Fibroblast of villous mesenchyme (primary cell): ENCODE measurements at places on chromosomes 4 and X. TPM values are rescaled to one million over a fixed set of nuclear protein-coding genes. Genes with fewer than 3 reads are reported as not detected.

The RHOXF2B gene
- total RNA-seq: not detected in 2 replicates

The XG gene
- 0.97 and 4.7 TPM in 2 replicates for total RNA-seq

The PPP1R3F gene
- 5.2 and 5.6 TPM in 2 replicates for total RNA-seq

The SH3D19 gene
- 43.5 and 46.6 TPM in 2 replicates for total RNA-seq

The BMPR1B gene
- 2.3 and 4.3 TPM in 2 replicates for total RNA-seq

DNA sequence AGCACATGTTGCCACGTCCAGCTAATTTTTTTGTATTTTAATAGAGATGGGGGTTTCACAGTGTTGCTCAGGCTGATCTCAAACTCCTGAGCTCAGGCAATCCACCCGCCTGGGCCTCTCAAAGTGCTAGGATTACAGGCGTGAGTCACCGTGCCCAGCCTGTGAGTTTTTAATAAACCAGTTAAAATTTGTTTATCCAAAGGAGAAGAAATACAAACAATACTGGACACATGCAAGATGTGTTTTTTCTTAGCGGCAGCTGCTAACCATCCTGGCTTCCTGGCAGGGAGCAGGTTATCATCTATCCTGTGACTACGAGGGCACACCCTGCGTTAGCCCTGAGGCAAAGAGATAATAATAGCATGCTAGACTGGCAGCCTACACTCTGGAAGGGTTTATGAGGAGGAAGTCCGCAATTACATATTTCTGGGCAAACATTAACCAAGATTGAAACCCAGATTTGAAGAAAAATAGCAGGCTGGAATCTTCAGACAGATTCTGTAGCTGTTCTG is 191.4 kb downstream of the SPRY1 start:
- peak; percentile 99 for DNase-seq

DNA sequence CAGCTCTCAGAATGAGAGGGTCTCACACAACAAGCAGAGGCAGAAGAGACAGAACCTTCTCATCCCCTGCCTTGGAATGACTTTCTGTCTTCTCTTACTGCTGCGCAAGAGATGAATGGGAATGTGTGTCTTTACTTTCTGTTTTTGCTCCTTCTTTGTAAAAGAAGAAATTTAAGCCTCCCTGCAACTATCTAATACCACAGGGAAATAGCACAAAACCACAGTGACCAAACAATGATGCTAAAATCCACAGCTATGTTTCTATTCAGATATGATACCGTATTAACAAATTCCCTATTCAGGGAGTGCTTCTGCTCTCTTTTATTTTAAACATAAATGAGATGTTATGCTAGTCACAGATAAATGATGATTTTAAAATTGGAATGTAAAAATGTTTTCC is 173.8 kb upstream of the RAI2 start:
- DNase-seq: no peak

- peak; percentile 60 for DNase-seq
Measured at GRCh38 chr4:176762661-176763308, 29.9 kb downstream of the VEGFC start.

DNA sequence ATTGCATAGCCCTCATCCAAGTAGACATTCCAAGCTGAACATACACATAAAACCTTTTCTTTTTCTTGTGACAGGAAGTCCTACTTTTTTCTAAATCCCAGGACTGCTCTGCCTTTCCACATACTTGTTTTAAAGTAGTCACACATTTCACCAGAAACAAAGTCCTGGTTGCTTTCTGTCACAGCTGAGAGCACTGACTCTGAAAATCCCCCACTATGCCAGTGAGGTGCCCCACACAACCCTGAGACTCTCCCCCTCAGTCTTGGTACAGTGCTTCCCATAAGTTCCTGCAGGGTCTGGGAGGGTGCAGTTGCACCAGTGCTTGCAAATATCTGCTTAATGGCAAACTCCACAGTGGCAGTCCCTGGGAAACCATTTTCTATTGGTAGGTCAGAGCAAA is 84.2 kb downstream of the DCHS2 start:
- no peak for DNase-seq

GRCh38 chr4:158786955-158787354 is 18.1 kb downstream of the FNIP2 start:
- DNase-seq: no peak

- no peak for DNase-seq
Measured at GRCh38 chr4:183263787-183264386, 56.2 kb downstream of the CLDN22 start.

DNA sequence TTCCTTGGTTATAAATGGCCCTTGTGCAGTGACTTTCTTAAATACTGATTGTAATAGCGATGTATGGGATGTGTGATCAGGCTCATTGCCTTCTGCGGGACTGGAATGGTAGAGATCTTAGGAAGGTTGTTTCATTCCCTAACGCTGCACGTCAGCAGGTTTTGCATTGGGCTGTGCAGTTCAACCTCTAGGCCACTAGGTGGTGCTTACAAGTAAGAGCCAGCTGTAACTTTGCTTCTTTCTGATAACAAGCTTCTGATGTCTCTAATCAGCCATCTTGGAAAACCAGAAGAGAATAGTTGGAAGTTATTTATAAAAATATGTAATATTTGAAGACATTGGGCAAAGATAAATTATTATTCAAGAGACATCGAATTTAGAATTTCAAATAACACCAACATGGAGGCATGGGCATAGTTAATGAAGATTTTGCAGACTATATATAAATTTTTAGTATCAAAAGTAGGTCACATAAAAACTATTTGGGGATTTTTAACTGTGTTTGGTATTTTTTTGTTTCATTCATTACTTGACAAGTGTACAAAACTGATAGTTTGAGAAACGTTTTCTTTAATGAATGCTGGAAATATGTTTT is 339.7 kb upstream of the PCDH7 start:
- DNase-seq: peak; percentile 63

DNA sequence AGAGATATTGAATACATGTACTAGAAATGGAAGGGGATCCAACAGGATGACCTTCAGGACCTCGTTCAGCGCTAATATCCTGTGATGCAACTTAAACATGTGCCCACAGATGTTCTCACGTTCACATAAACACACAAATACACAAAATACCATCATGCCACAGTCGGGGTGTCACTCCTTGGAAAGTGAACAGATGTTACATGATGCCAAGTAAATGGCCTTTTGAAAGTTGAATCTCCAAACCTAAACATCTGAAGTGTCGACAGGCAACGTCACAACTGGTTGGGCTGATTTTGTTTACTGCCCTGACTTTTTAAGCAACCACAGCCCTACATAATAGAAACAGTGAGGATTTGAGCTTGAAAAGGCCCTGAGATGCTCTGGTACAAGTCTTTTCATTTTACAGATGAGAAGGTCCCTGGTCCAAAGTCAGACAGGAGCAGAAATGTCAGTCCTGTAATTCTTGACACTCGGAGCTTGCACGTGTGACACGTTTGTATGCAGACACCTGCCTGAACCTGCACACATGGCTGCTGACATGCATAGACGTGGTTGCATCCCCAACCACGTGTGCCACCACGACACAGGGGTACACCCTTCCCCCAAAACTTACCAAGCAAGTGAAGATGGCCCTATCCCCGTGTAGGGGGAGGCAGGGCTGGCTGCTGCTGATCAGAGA is 23.5 kb upstream of the BCORL1 start:
- peak; percentile 45 for DNase-seq

GRCh38 chr4:37827030-37827685 is 672 bp downstream of the PGM2 start:
- peak; percentile 59 for DNase-seq

- no peak for DNase-seq
Measured at GRCh38 chr4:122205687-122206086, 53.6 kb downstream of the BLTP1 start.
